Right cardiac atrium (tissue), 5 donors: ENCODE measurements at places on chromosomes 11 and 22. TPM values are rescaled to one million over a fixed set of nuclear protein-coding genes. Genes with fewer than 3 reads are reported as not detected.

NLRP10 gene
- total RNA-seq, result not detected

YPEL1 gene
- total RNA-seq, result 4.7 TPM

PRG3 gene
- not detected for total RNA-seq

APOA5 gene
- not detected for total RNA-seq

ACTN3 gene
- total RNA-seq, result not detected

KCNJ11 gene
- 27.9 TPM for total RNA-seq

MYO18B gene
- 74.5 TPM for total RNA-seq

MMP27 gene
- not detected for total RNA-seq

NXPE2 gene
- 0.21 TPM for total RNA-seq

MMP10 gene
- not detected for total RNA-seq

POTEH gene
- total RNA-seq, result not detected

MYOD1 gene
- not detected for total RNA-seq

SCUBE1 gene
- 0.31 TPM for total RNA-seq

KLHL22 gene
- total RNA-seq, result 20.7 TPM

MPZL3 gene
- 1.7 TPM for total RNA-seq

PGA3 gene
- 2.1 TPM for total RNA-seq

FAM118A gene
- total RNA-seq, result 31.8 TPM

OR10A2 gene
- total RNA-seq, result not detected

DDI1 gene
- not detected for total RNA-seq

OR5AN1 gene
- total RNA-seq, result not detected

THAP12 gene
- total RNA-seq, result 19.4 TPM

RIMBP3C gene
- total RNA-seq, result not detected

BIRC3 gene
- 8.7 TPM for total RNA-seq

MS4A1 gene
- not detected for total RNA-seq

CALCB gene
- 0.09 TPM for total RNA-seq

TSKU gene
- 12.5 TPM for total RNA-seq
